ENCODE measurements at places on chromosomes 2 and 18.
A peak's percentile ranks its signal among the peaks of the same experiment; 100 is the strongest.

DNA sequence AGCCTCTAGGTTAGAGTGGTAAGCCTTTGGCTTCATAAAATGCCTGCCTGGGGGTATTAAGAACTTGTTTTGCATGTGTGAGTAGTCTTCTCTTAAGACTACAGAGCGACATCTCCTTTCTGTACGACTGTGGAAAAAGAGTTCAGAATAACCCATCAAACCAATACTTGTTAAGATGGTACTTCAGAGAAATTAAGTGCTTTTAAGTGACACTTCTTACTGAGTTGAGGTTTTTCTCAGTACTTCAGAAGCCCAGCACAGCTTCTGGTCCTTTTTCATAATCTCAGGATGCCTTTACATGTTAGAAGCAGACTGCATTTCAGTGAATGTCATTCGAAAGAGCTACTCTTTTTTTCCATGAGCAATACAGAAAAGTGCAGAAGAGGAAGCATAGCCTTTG is 10.8 kb downstream of the XRCC5 start:
- DNase-seq: peak; percentile 10

GRCh38 chr2:218077464-218078216 is 8.6 kb downstream of the RUFY4 start:
- no peak for DNase-seq

- no peak for DNase-seq
Observed at GRCh38 chr2:207887500-207887899, 117.8 kb upstream of the FZD5 start.

DNA sequence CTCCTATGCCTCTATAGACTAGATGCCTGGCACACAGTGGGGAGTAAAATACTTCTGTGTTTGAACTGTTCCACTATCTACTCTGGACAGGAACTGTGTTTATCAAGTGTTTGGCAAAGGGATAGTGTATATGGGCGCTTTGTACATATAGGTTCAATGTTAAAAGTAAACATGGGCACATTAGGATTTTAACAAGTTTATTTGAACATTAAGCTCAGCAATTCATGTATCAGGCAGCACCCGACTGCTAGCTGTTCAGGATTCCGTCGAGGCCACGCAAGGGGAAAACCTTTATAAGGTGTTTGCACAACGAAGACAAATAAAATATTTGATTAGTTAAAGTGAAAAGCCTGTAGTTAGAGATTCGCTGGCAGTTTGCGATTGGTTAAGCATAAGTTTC is 43.4 kb upstream of the ROCK2 start:
- DNase-seq: no peak

DNA sequence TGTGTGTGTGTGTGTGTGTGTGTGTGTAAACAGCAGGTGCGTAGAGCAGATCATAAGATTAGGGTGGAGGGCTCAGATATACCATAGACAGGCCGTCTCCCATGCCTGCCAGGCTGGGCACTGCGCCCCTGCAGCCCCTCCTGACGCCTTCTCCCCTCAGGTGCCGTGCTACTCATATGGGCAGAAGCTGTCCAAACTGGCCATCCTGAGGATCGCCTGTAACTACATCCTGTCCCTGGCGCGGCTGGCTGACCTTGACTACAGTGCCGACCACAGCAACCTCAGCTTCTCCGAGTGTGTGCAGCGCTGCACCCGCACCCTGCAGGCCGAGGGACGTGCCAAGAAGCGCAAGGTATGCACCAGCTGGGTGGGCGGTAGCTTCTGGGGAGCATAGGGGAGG is 10.0 kb downstream of the ATOH8 start:
- no peak for DNase-seq

- no peak for DNase-seq
Observed at GRCh38 chr2:182165202-182165601, 179.5 kb downstream of the PPP1R1C start.

DNA sequence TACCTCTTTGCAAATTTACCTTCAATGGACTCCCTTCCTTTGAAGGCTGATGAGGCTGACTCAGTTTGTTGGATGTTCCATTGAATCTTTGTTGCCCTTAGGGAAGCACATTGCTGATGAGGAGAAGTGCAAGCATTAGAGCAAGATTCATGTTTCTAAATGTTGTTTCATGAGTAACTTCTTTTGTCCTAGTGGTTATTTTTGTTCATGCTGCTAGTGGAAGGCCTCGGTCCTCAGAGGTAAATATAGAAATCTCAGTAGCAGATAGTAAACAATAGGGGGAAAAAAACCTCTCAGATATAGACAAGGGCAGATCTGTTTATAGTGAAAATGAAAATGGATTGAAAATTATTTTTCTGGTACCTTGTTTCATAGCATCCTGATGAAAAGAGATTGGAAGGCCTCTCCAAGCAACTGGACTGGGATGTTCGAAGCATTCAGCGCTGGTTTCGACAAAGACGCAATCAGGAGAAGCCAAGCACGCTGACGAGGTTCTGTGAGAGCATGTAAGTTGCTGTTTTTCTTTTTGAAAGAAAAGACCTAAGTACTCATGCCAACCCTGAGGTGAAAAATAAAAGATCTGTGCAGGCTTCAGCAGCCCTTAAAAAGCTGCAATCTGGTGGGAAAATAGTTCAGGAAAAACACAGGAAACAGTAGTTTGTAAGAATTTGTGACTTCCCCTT is 104.9 kb downstream of the CERS6 start:
- DNase-seq: no peak

DNA sequence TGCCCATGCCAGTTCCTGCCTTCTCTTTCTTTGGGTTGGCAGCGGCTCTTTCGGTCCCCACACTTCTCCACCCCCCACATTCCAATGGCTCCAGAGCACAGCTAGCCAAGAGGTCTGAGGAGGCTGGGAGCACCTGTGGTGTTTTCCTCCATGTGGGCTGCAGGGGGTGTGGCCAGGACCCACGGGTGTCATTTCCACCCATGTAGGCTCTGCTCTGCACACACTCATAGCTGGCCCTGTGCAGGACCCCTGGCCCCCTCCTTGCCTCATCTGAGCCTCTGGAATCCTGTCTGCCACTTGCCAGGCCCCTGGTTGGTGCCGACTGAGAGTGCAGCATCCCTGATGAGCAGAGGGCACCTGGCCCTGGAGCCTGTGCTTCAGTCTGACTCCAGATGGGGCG is 46.3 kb downstream of the DYSF start:
- DNase-seq: no peak

DNA sequence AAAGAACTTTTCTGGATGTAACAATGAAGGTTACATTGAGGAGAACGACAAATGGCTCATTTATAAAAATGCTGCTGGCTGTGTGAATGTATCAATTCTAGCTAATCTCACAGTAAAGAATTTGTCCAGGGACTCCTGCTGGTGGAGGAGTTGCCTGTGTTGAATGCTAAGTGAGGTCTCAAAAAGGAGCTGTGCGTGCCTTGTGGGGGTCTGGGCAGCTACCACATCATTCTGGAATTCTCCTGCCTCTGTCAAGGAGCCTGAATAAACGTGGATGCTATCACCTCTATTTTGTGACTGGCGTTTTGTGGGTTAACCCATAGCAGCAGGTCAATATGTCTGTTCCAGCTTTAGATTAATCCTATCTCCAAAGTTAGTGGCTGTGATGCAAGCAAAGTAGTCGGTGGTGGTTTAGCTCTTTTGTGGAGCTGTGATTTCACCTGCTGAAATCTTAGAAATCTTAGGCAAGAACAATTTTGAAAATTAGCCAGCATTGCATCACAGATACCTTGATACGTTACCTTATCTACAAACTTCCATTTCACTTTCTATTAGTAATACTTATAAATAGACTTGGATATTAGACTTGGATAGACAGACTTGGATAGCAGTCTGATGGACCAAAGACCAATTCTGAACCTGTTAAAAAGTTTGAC is 96.8 kb downstream of the MTCL1 start:
- no peak for DNase-seq

GRCh38 chr2:60302377-60303126 is 250.9 kb downstream of the BCL11A start:
- no peak for DNase-seq

DNA sequence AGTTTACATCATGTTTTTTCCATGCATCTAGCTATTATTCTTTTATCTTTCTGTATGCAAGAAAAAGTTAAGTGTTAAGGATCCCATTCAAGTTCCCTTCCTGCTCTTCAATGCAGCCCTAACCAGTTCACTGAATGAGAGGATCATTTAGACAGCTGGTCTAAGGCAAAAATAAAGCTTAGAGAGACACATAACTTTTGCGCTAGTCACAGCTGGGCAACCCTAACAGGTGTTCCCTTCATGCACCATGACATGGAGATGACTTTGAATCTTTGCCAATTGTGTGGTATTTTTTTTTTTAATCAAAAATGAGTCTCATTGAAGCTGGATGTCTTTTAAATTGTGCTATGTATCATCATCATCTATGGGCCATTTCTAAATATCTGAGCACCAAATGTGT is 393.8 kb upstream of the CYRIA start:
- DNase-seq: no peak

- no peak for DNase-seq
Observed at GRCh38 chr2:163213661-163214081, 375.1 kb upstream of the KCNH7 start.

GRCh38 chr2:85257359-85257969 is 70.3 kb downstream of the TGOLN2 start:
- DNase-seq: no peak

GRCh38 chr18:44798433-44799048 is 117.9 kb downstream of the SETBP1 start:
- no peak for DNase-seq

DNA sequence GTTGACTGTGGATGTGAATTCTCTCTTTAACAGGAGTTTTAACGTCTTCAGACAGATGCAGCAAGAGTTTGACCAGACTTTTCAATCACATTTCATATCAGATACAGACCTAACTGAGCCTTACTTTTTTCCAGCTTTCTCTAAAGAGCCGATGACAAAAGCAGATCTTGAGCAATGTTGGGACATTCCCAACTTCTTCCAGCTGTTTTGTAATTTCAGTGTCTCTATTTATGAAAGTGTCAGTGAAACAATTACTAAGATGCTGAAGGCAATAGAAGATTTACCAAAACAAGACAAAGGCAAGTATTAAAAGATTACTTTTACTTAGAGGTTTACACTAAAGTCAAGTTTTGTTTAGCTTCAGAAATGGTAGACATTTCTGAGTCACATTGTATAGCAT is 30.2 kb upstream of the TYMS start:
- DNase-seq: no peak

DNA sequence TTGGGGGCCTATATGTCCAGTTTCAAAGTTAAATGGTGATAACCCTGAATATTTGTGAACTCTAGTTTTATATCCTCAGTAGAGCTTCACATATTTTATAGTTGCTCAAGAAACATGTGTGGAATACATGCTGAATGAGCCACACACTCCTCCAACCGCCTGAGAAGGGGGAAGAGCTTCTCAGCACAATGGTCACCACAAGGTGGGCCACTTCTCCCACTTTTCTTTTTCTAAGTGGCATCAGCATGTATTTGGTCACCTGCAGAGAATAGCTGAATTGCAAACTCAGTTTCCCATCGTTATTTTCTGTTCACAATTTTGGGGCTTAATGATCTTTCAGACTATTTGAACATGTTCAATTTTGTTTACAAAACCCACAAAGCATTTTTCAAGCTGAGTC is 340.5 kb downstream of the PARD3B start:
- peak; percentile 12 for DNase-seq

DNA sequence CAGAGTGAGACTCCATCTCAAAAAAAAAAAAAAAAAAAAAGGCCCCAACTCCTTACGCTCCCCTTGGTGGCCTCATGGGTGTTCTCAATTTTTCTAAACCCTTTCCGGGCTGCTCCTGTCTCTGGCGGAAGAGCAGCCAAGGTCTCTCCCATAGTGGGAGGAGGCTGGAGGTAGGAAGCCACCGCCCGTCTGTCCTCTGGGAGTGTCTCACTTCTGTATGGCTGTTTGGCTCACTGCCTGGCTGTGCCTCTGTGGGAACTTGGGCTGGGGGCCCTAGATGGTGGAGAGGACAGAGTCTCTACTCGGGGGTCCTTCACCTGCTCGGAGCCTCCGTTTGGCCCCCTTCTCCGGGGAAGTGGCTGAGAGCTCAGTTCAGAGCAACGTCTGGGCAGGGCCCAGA is 245.3 kb downstream of the CELF4 start:
- no peak for DNase-seq

DNA sequence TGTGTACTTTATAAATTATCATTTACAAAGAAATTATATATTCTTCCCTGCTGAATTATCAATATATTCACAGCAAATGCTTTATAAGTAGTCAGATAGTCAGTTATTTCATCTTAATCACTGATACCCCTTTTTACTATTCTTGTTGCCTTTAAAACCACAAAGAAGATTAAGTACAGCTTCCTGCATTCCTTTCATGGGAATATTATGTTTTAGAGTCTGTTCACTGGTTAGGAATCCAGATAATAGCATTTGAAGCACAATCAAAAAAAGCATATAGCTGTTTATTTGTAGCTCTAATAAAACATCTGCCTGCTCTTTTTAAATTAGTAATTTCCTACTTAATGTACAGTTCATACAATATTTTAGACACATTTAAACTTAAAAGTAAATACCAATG is 508.9 kb downstream of the FBXO15 start:
- no peak for DNase-seq

DNA sequence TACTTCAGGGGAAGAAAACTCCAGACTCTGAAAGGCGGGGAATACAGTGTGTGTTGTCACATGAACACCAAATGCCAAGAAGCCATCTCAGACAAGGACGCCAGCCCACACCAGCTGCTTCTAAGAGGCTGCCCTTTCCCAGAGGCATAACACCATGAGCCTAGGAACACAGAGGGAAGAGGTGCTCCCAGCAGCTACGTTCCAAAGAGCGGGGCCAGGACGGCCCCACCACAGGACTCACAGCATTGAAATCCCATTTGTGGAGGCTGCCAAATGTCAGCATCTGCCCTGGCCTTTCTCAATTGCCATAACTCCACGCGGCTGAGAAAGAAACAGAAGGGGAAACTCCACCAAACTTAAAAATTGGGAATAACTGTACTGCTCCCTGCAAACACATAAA is 20.1 kb upstream of the ID2 start:
- no peak for DNase-seq

GRCh38 chr2:48017136-48017535 is 110.8 kb upstream of the FBXO11 start:
- no peak for DNase-seq

GRCh38 chr2:158795195-158795924 is at the start of gene DAPL1:
TSS of gene DAPL1 (plus strand) at chr2:158795317. CDS start at chr2:158795373, 56 bp downstream.
- no peak for DNase-seq
